Left hindlimb (tissue), 1 donor: ENCODE measurements at places on chromosomes 5 and 9.

- no peak for DNase-seq
Measured at GRCh38 chr5:181203093-181203711, 1.8 kb downstream of the TRIM7 start.

DNA sequence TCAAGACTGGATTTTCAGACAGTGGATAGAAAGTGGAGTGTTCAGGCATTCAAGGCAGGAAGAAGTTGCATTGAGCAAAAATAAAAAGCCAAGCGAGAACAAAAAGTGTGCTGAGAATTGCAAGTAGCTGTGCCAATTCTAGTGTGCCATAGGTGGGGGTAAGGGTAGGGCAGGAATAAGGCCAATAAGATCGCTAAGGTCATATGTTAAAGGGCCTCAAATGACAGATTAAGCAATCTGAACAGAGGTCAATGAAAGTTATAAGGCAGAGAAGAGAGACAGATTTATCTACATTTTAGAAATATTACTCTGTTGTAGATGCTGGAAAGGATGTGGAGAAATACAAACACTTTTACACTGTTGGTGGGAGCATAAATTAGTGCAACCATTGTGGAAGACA, 36.4 kb downstream of the NADK2 start:
- no peak for DNase-seq

GRCh38 chr9:119689879-119690278, 320.6 kb upstream of the BRINP1 start:
- DNase-seq = no peak

DNA sequence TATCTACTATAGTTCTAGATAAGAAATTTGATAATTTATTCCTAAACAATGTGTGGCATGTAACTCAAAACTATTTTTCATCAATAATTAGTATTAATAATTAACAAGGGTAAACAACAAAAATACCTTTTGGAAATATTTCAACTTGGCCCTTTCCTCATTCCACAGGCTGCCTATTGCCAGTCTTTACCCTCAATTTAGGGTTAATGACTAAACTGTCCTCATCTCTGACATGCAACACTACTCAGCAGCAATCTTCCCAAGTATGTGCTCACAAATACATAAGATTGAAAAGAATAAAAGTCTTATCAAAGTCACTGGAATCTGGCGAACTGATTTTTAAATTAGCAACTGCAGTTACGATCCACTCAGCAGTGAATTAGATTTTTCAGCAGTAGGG, 153.6 kb downstream of the GLIS3 start:
- DNase-seq = no peak

- no peak for DNase-seq
Measured at GRCh38 chr5:55371145-55371544, 63.4 kb downstream of the MTREX start.

DNA sequence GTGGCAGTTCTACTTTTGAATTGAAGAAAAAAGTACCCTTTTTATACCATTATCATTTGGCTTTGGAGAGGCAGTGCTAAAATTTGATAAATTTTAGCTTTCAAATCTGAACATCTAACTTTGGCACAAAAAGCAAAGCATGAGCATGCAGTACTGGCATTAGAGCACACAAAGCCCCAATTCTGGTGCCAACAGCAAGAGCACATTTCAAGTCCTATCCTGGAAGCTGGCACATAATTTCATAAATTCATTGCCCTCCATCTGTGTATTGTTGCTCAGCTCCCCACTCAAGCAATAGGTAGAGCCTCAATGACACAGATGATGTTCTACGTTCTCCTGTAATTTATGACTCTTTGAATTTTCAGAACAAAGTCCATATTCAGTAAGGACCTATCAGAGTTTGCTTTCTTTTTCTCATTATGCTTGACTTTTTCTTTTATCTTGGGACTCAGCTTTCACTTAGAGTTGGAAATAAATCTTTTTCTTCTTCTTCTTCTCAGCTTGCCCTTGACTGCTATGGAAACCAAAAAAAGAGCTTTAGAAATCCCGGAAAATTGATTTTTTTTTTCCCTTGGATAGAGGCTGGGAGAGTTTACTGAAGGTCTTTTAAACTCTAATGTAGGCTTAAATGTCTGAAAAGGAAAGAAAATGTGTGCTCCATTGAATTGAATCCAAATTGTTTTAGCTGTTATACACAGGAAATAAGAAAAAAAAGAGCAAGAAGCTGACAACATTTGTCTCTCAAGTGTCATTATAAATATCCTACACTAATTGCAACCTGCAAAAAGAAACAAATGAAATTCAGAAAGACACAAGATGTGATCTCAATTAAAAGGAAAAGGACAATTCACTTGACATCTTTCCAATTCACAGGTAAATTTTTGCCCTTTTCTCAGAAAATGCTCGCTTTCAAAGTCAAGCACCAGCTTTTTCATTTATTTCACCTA, 380.8 kb upstream of the CDH18 start:
- DNase-seq = no peak

DNA sequence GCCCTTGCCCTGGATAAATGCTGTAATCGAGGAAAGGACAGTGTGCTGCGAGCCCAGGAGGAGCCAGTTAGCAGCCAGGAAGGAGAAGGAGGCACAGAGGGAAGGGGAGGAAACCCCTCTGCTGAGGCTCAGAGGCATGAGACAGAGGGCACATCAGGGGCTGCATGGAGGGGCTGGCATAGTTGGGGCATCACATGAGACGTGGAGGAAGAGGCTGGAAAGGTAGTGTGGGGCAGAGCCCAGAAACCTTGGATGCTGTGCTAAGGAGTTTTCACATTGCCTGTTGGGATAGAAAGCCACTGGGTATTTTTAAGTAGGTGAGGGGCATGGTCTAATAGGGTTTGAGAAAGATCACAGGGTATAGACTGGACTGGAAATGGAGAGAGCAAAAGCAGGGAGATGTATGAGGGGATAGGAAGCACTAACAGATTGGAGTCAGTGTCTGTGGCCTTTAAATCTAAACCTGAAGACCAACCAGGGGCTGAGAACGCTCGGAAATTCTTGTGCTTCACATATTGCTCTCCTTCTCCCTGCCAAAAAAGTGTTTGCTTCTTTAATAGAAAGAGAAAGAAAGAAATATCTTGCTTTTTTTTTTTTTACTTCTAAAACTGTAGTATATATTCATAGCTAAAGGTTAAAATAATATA, 33.0 kb upstream of the ANGPTL2 start:
- no peak for DNase-seq

DNA sequence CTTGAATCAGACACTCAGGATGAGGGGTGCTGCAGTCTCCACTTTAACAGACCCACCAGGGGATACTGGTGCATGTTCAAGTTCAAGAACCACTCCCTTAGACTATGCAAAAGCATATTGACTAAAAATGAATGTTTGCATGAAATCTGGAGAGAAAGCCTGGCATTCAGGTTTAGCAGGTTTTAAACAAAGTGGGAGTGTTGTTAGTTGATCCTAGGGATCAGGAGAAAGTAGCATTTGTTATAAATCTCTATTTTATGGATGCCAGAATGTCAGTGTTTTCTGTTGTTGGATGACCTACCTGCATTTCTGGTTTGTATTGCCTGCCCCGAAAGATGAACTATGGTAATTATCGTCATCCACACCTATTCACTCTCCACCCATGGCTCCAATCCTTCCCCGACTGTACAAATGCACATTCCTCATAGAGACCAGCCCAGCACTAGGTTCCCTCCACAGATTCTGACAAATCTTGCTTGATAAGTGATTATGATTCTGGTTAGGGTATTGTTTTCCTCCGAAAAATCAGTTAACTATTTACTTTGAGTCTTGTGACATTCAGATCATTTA, 17.2 kb downstream of the TMEM252 start:
- no peak for DNase-seq

- DNase-seq = no peak
Measured at GRCh38 chr9:89648247-89649000, 43.6 kb downstream of the GADD45G start.

- no peak for DNase-seq
Measured at GRCh38 chr9:13532407-13532806, 252.9 kb upstream of the MPDZ start.

DNA sequence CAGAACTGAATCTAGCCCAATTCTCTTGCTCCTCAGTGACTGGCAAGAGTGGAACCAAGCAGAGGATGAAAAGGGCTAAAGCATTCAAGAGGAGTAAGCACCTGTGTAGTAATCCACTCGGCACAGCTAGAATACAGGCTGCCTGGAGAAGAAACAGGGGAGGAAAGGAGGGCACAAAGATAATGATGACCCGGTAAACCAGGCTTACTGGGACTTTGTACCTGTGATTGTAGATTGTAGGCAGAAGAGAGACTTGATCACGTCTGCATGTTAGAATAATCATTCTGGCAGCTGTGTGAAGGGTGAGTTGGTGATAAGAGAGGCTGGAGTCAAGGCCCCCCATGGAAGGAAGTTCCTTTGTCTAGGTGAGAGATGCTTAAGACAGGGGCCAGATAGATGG, 20.6 kb upstream of the TNFSF15 start:
- no peak for DNase-seq

- no peak for DNase-seq
Measured at GRCh38 chr5:1112596-1113331, 901 bp upstream of the SLC12A7 start.

DNA sequence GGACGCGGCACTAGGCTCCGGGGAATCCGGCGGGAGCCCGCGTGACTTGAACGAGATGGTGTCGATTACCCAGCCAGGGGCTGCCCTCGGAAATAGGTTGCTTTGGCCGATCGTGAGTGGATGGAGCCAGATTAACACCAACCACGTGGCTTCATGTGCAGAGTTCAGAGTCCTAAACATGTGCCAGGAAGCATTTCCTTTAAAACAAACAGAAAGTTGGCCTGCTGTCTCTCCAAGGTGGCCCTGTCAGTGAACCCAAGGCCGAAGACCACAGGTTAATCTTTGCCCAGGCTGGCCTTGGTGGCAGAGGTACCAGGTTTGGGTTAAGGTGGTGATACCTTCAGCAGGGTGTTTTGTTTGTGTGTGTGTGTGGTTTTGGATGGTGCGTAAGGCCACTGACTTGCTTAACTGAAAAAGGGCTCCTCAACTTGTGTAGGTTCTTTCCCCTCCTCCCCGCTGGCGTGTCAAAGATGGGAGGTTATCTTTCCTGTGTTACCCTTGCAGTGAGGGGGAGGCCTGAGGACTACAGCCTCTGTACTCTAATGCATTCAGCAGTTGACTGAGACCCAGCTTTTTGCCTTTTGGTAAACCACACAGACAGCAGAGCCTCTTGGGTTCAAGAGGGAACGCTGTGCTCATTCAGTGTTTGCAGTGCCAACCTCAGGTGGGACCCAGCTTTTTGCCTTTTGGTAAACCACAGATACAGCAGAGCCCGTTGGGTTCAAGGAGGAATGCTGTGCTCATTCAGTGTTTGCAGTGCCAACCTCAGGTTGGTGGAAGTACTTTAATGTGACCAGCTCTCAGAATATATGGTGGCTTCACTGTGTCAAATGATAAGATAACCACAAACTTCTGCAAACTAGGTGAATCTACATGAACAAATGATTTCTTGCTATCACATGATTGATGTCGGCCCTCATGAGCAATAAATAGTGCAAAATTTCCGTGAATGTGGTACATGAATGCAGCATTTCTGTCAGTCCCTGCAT, 1.4 kb downstream of the IQGAP2 start:
- no peak for DNase-seq

- DNase-seq = no peak
Measured at GRCh38 chr5:153267506-153267905, 223.0 kb upstream of the GRIA1 start.

GRCh38 chr5:180592176-180592575, 877 bp upstream of the SCGB3A1 start:
- DNase-seq = no peak

DNA sequence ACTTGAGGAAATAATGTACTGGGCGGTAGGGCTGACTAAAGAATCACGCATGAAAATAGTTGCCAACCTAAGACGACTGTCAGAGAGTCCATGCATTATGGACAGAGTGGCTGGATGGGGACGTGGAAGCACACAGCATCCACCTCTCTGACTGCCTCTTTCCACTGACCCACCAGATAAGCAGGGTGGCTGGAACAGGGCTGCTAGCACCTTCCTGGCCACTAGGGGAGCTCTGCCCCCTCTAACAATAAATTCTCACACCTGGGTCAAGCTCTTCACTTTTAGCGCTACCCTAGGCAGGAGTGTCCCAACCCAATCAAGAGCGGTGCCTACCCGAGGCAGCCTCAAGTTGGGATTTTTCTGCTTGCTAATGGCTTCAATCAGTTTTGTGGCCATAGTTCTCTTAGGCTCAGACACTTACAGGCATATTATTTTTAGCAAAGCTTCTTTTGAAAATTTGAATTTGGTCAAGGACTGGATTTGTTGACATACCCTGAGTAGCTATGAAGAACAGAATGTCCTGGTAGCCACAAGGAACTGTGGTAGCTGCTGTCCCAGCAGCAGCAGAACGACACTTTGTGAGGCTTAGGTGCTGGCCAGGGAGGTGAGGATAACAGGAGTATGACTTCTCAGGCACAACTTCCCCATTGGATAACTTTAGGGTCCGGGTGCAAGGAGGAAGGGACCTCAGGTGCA, 6.9 kb upstream of the TPM2 start:
- DNase-seq = no peak

GRCh38 chr5:15105799-15106393, 234.3 kb upstream of the ANKH start:
- DNase-seq = no peak

GRCh38 chr9:115301581-115301980, 183.6 kb upstream of the TNC start:
- DNase-seq = no peak

- no peak for DNase-seq
Measured at GRCh38 chr5:74767579-74767913, 497 bp downstream of the NSA2 start.

- DNase-seq = no peak
Measured at GRCh38 chr5:157864067-157864466, 5.1 kb upstream of the CLINT1 start.

- DNase-seq = no peak
Measured at GRCh38 chr5:54049144-54049543, 261.2 kb downstream of the ARL15 start.

DNA sequence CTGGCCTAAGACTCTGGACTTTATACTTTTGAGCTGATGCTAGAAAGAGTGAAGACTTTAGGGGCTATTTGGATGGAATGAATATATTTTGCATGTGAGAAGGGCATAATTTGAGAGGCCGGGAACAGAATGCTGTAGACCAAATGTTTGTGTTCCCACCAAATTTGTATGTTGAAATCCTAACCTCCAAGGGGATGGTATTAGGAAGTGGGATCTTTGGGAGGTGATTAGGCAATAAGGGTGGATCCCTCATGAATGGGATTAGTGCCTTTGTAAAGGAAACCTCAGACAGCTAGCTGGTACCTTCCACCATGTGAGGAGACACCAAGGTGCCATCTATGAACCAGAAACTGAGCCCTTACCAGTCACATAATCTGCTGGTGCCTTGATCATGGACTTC, 165.1 kb upstream of the S1PR3 start:
- no peak for DNase-seq

GRCh38 chr9:7980041-7980440, 180.5 kb upstream of the DMAC1 start:
- DNase-seq = no peak

- DNase-seq = no peak
Measured at GRCh38 chr9:128818839-128819715, 777 bp downstream of the ENDOG start.

GRCh38 chr5:16867577-16867953, 68.5 kb downstream of the MYO10 start:
- DNase-seq = no peak
